Anterior cingulate cortex (tissue), 58 donors: ENCODE measurements at places on chromosomes 16 and 17.

GRCh38 chr17:81488276-81488860, 24.2 kb downstream of the ACTG1 start:
- no peak for DNase-seq

DNA sequence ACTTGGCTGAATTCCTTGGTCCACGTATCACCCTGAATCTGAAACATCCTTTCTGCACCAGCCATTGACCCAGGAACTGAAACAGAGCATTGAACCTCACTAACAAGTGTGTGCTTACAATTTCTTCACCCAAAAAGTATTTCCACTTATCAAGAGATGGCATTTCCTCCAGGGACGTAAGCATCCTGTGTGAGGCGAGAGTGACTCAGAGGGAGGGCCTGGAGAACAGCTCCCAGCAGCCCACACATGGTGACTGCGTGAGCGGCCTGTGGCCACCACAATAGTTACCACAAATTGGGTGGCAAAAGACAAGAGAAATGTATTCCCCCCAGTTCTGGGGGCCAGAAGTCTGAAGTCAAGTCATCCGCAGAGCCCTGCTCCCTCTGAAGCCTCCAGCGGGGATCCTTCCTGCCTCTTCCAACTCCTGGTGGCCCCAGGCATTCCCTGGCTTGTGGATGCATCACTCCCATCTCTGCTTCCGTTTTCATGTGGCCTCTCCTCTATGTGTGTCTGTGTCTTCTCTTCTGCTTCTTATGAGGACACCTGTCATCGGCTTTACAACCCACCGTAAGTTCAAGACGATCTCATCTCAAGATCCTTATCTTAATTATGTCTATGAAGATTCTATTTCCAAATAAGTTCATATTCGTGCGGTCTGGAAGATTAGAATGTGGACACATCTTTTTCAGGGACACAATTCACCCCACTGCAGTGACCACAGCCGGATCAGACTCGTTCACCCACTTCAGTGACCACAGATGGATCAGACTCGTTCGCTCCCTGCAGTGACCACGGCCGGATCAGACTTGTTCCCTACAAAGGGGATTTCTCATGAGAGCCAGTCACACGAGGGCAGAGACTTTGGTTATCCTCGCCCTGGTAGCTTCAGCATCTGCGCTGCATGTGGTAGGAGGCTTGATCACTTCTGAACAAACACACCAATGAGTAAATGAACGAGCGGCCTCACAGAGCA, 122.6 kb upstream of the FOXF1 start:
- no peak for DNase-seq

GRCh38 chr16:29307598-29308507, 98.7 kb downstream of the NPIPB11 start:
- no peak for DNase-seq

DNA sequence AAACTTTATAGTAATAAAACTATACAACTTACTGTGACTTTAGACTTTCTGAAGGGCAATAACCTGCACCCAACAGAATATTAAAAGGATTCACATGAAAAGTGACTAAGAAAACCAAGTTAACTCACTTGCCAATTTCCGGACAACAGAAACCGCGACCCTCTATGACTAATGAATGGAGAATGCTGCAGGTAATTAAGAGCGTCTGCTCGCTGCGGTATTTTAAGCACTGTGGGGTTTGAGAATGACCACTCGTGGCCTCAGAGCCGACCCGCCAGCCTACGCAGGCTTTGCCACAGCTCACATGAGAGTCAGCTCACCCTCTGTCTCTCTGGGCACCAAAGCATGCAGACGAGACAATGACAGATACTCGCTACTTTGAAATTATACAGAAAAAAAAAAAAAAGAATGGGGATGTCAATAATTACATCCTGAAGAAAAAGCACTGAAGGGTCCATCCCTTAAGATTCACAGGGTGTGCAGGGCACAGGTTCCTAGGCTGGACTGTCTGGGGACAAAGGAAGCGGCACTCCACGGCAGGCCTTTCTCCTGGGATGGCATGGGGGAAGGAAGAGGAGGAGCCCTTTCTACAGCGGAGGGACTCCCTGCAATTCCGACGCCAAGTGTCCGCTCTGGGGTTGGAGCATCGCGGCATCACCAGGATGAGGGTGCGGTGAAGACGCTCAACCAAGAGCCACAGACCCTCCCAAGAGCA, 35.0 kb downstream of the ZCCHC14 start:
- no peak for DNase-seq

DNA sequence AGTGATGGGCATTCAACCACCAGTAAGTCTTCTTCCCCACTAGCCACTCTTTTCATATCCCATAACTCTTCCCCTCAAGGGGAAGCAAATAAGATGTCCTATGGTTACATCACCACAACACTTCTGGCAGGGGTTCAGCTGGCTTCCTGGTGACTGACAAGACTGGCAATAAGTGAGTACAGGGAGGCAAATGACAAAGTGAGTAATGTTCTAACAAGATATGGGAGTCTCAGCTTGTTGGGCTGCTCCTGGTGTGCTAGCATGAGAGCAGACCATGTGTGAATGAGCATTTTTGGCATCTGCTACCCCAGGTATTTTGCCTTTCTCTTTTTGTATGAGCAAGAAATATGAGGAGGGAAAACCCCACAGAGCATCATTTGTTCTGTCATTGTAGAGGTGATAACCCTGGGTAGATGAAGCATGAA, 9.9 kb downstream of the TMIGD1 start:
- DNase-seq, result no peak

DNA sequence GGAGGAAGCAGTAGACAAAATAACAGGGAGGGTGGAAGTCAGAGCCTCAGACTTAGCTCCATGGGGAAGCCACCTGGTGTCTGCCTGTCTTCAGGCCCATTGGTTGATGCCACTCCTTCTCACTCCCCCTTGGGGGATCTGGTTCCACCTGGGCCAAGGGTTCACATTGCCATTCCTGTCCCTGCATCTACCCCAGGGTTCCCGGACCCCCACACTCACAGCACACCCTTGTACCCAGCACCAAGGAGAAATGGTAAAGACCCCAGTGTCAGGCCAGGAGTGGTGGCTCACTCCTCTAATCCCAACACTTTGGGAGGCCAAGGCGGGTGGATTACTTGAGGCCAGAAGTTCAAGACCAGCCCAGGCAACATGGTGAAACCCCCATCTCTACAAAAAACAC, 1.0 kb upstream of the CA7 start:
- DNase-seq, result no peak

DNA sequence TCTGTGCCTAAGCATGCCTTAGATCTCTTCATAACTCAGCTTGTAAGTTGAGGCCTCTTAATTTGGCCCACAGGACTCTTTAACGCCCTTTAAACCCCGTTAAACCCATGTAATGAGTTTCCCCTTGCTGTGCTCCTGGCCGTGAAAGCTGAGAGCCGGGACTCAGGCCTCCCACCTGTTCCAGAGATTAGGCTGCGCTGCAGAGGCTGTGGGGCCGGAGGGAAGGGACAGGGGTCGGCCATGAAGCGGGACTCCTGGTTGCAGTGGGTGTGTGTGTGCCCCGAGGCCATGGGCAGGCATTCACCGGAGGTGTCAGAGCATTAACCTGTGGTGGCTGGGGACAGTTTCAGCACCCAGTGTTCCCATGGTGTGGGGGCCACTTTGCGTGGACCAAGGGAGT, 150.8 kb upstream of the IRX3 start:
- DNase-seq, result no peak

GRCh38 chr17:76556765-76557367, 17.0 kb downstream of the PRCD start:
- DNase-seq, result no peak

DNA sequence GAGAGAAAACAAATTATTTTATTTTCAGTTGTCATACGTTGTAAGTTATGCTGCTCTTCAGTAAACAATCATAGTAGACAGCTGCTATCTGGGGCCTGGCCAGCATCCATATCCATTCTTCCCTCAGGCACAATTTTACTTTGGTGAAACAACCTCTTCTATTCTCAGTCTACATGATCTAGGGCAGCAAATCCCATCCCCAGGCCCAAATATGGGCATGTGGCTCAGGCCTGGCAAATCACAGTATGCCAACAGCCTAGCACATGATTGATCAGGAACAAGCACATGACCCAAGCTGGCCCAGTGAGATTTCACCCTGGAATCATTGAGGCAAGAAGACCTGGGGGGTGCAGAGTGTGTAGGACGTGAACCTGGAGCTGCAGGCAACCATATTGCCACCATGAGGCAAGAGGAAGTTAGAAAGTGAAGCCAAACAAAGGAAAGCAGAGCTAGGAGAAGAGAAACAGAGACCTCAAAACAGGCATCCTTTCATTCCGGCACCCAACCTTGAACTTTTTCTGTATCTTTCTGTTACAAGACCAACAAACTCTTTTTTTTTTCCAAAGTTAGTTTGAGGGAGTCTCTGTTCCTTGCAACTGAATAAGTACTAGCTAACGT, 10.3 kb upstream of the ABCC12 start:
- DNase-seq, result no peak

DNA sequence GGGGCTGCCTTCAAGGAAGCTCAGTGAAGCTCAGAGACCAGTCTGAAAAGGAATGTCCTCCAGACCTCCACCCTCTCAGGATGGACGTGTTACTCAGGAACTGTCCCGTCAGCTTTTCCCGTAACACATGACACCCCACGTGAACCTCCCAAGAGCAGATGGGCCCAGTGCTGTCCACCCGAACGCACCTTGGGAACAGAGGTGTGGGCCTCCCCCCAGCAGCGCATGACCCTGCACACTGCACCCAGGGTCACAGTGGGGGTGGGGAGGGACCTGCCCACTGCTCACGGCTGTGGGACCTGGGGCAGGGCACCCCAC, 21.9 kb downstream of the SLC7A5 start:
- DNase-seq, result no peak

DNA sequence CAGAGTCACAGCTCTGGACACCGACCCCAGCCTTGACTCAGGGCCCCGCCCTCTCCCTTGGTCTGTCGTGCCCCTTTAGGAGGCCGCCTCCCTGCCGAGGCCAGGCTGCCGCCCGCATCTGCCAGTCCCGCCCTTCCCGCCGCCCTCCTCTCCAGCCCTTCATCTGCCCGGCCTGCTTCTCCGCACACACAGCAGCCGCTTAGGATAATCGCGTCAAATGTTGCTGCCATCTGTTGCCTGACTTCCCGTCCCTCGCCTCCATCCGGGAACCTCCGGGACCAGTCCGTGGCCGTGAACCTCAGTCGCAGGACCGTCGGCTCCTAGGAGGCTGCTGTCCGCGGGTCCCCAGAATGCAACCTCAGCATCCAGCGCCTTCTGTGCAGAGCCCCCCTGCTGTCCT, 11.9 kb downstream of the GSE1 start:
- DNase-seq, result no peak

- DNase-seq, result no peak
Observed at GRCh38 chr16:4984174-4984990, 26.3 kb downstream of the SEC14L5 start.

GRCh38 chr16:17657045-17657444, 186.3 kb upstream of the XYLT1 start:
- DNase-seq, result no peak

- DNase-seq, result no peak
Observed at GRCh38 chr17:5362162-5362811, 57.2 kb downstream of the NUP88 start.

- DNase-seq, result no peak
Observed at GRCh38 chr17:34485999-34486398, 93.4 kb upstream of the TMEM132E start.

GRCh38 chr17:8155996-8156245, 3.7 kb upstream of the PER1 start:
- no peak for DNase-seq
